ENCODE measurements at places on chromosomes 1 and 21. TPM values are rescaled to one million over a fixed set of nuclear protein-coding genes. Genes with fewer than 3 reads are reported as not detected.

- DNase-seq = no peak
Measured at GRCh38 chr1:43995984-43996732, 4.8 kb downstream of the CCDC24 start.

DNA sequence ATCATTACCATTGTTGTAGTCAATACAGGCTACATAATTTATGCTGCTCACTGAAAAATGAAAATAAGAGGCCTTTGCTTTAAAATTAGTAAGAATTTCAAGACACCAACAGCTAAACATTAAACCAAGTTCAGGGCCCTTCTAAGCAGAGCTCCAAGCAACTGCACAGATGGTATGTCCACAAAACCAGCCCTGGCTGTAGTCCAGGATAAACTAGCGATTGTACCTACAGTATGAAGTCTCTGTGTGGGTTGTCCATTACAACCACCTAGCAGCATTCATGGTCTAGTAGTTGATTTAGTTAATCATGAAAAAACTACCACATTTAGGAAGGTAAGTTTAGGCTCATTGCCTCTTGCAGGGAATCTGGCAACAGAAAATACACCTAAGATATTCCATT lies 35.3 kb downstream of the CLCA4 start:
- no peak for DNase-seq

KCNN3 gene
- 10.8 TPM for total RNA-seq

SLC9C2 gene
- total RNA-seq = not detected
